ENCODE measurements at places on chromosomes 4 and X.
A peak's percentile ranks its signal among the peaks of the same experiment; 100 is the strongest.

- DNase-seq = no peak
These were observed 70.2 kb downstream of the CPZ start for GRCh38 chr4:8662776-8663175.

DNA sequence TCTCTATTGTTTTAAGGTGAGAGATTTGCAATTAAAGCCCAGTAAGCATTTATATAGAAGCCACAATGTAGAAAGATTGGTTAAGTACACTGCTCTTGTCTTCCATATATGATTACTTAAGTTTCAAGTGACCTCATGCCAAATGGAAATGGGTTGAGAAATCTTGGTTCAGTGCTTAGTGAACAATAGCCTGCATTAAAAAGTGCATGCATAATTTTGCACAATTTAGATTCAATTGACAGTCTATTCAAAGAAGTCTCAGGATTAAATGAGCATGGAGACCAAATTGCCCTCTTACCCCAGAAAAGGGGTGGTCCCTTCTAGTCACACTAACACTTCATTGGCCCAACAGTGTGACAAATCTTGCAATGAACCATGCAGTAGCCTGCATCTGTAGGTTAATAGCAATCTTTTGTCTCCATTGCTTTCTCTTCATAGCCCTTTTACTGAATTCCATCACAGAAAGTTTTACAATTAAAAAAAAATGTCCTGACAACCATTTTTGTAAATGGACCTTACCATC lies 93.6 kb downstream of the HHIP start:
- no peak for DNase-seq

DNA sequence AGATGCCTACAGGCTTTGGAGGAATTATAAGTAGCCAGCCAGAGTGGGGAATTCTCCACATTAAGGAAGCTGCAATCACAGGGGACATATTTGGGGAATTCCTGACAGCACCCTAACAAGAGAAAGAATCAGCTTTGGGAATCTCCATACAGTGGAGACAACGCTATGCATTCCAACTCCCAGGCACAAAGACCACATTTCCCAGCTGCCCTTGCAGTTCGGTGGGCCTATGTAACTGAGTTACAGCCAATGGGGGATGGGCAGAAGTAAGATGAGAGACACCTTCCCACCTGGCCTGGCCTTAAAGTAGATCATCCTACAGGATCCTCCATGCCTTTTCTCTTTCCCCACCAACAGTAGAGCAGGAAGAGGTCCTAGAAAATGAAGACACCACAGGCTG lies 43.4 kb upstream of the CCKAR start:
- no peak for DNase-seq

DNA sequence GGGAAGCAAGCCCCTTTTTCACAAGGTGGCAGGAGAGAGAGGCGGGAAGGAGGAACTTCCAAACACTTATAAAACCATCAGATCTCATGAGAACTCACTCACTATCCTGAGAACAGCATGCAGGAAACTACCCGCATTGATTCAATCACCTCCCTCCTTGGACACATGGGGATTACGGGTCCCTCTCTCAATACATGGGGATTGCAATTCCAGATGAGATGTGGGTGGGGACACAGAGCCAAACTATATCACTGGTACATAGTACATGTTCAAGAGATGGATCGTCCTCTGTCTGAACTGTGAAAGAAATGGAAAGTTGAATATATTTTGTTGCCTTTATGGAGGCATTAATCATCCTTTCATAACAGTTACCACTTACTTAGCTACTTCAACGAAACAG lies 12.8 kb downstream of the EREG start:
- DNase-seq = no peak

DNA sequence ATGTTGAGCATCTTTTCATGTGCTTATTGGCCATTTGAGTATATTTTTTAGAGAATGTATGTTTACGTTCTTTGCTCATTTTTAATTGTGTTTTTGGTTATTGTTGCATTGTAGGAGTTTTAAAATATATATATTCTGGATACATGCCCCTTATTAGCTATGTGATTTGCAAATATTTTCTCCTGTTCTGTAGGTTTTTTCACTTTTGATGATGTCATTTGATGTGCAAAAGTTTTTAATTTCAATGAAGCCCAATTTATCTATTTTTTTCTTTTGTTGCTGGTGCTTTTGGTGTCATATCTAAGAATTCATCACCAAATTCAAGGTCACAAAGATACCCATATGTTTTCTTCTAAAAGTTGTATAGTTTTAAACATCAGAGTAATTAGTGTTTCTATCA lies 6.8 kb downstream of the ARMCX5 start:
- DNase-seq = no peak

- DNase-seq = no peak
These were observed 97.9 kb downstream of the COX18 start for GRCh38 chr4:72971572-72971971.

DNA sequence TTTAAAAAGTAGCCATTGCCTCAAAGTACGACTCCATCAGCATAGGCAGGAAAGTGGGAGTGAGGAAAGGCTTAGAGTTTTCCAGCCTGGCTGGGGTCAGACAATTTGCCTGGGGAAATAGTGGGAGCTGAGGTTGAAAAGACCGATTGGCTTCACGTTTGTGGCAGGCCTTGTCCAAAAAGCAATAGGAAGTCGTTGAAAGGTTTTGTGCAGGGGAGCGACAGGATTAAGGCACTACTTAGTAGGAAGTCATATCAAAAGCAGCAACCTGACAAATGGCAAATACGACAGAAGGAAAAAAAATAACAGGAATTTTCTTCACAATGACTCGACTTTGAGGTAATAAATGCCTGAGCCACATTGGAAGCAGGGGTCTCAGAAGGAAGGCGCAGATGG lies 691 bp upstream of the EREG start:
- DNase-seq = no peak

DNA sequence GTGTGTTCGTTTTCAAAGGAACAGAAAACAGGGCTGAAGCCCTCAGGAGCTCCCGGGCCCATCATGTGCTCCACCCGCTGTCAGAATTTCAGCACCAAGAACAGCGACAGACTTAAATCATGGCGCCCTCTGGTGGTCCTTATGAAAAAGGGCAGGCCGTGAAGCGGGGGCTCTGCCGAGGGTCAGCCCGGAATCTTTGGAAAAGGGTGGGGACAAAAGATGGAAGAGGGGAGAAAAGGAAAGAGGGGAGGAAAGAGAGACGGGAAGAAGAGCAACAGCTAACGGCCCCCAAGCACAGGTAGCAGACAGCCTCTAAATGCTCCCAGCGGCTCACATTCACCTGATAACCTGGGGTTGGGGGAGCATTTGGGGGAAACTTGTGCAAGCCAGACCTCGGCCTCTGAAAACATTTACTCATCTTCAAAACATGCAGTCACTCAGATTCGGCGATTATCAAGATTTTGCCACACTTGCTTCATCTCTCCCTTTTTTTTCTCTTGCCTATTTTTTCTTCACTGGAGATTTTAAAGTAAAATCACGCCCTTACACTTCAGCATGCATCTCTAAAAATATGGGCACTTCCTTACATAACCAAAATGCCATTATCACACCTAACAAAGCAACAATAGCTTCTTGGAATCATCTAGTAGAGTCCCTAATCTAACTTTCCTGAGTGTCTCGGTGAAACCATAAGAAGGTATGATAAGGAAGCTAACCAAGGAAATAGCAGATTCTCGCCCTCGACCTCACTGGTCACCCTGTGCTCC lies 28.1 kb upstream of the MAN2B2 start:
- peak; percentile 55 for DNase-seq

GRCh38 chr4:151276787-151277562 lies at the start of gene PRSS48:
Gene PRSS48, plus strand, starts transcription at chr4:151277161. Its CDS starts 12 bp downstream, at chr4:151277173.
- no peak for DNase-seq

GRCh38 chr4:1452431-1453051 lies 46.3 kb upstream of the NKX1-1 start:
- DNase-seq = no peak
